ENCODE measurements at places on chromosomes 1 and 21.

- no peak for DNase-seq
Observed at GRCh38 chr1:185674201-185674600, 60.0 kb upstream of the HMCN1 start.

DNA sequence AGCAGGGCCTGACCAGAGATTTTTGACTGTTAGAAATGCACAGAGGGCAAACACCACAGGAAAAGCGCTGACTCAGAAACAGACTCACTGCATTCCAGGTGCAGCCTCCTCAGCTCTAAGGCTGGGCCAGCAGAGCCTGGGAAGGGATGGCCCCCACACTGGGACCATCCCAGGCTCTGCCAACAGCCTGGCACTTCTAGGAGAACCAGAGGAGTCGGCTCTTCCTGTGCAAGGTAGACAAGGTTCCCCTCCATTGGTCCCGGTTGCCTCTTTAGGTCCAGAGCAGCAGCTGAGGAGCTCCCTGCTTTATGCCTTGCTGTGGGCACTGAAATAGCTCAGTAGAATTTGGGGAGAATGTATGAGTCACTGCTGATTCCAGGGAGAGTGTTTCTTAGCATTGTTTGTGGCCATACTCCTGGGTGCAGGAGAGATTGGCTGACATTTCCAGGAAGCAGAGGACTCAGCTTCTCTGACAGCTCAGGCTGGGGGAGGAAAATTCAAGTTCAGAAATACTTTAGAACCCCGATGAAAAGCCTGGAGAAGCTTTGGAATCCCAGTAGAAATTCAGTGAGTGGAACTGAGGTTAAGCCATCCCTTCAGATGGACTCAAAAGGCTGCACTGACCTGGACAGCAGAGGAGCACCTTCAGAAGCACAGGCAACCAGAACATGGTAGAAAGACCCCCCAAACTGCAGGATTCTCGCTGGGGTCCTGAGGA lies 19.7 kb downstream of the PRAMEF1 start:
- DNase-seq, result no peak

GRCh38 chr1:109476825-109477224 lies 6.9 kb upstream of the ATXN7L2 start:
- no peak for DNase-seq

DNA sequence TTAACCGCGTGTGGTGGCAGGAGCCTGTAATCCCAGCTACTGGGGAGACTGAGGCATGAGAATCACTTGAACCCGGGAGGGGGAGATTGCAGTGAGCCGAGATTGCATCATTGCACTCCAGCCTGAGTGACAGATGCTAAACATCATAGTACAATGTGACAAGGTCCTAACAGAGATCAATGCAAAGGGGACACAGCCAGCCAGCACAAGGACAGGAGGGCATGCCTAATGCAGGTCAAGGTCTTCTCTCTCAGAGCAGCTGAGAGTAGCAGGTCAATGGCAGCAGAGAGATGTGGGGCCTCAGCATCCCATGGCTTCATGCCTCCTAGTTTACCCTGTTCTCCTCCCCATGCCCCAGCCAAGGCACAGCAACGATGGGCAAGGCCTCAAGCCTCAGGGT lies 3.0 kb upstream of the SMIM11 start:
- no peak for DNase-seq

DNA sequence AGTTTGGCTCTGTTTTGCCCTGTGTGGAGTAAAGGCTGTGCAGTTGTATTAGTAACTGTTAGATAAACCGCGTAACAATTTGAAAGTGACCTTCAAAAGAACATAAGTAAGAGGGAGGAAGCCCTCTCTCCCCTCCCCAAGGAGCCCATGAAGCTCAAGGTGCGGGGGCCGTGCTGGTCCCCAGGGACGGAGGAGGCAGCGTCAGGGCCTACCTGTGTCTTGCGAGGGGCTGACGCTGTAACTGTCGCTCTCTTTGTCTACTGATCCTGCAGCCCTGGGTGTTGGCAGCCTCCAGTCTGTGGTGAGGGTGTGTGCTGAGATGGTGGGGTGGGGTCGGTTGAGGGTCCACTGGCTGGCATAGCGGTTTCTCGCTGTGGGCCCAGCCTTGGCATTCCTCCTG lies 176.6 kb downstream of the PCP4 start:
- DNase-seq, result no peak

GRCh38 chr1:219298571-219299148 lies 125.0 kb downstream of the LYPLAL1 start:
- DNase-seq, result no peak

- DNase-seq, result no peak
Observed at GRCh38 chr1:10898921-10899320, 102.5 kb upstream of the CASZ1 start.

DNA sequence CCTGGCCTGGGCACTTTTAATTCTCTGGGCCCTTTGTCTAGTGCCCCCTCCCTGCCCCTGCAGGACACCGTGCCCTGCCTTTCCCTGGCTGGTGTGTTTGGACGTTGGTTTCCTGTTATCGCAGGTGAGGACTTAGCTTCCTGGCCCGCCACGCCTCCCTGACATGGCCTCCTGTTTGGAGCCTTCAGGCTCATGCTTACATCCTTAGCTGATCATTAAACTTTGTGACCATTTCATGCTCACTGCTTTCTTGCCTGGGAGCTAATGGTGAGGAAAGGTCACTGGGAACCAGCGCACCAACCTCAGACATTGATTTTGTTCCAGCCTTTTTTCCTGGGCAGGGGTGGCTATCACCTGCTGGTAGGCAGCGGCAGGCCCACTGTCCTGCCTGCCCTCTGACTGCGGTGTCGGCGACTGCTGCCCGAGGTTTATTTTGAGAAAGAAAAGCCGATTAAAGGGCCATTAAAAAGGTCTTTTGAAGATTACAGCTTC lies 3.7 kb downstream of the PFKL start:
- no peak for DNase-seq

DNA sequence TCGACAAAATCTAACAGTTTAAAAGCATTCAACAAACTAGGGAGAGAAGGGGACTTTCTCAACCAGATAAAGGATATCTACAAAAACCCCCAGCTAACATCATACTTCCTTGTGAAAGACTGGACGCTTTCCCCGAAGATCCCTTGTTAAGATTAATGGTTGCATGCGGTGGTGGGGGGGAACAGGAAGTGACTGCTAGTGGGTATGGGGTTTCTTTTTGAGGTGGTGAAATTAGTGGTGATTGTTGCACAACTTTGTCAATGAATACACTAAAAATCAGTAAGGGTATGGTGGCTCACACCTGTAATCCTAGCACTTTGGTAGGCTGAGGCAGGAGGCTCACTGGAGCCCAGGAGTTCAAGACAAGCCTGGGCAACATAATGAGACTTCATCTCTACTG lies 26.9 kb upstream of the EYA3 start:
- no peak for DNase-seq

DNA sequence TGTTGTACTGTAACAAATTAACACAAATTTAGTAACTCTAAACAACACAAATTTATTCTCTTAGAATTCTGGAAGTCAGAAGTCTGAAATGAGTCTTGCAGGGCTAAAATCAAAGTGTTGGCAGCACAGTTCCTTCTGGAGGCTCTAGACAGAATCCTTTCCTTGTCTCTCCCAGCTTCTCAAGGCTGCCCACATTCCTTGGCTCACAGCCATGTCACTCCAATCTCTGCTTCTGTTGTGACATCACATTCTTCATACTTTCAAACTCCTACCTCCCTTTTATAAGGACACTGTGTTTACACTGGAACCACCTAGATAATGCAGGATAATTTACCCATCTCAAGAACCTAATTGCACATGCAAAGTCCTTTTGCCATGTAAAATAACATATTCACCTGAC lies 225.0 kb upstream of the PRMT6 start:
- DNase-seq, result no peak

GRCh38 chr1:205632669-205633169 lies 908 bp upstream of the ELK4 start:
- DNase-seq, result no peak

DNA sequence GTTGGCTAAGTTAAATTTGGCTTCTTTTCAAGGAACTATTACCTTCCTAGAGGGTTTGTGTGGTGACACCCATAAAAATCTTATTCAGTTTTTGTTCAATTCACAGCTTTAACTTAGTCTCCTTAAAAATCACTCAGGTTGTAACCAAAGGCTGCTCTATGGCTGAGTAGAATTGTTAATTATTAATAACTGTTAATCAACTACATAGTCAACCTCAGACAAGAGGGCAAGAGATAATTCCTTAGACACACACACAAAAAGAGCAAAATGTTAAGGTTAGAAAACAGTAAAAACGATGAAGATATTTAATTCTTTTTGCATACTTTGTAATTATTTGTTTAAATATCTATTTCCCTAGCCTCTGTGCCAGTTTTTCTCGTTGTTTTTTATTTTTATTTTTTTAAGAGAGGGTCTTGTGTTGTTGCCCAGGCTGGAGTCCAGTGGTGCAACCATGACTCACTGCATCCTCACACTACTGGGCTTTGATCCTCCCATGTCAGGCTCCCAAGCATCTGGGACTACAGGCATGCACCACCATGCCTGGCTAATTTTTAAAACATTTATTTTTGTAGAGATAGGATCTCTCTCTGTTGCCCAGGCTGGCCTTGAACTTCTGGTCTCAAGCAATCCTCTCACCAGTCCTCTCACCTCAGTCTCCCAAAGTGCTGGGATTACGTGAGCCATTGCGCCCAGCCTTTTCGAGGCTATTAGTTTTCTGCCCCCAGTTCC lies 215.2 kb downstream of the DISC1 start:
- DNase-seq, result no peak

GRCh38 chr1:183821309-183821888 lies 16.5 kb downstream of the RGL1 start:
- no peak for DNase-seq

- no peak for DNase-seq
Observed at GRCh38 chr1:29410476-29410875, 174.2 kb downstream of the PTPRU start.

DNA sequence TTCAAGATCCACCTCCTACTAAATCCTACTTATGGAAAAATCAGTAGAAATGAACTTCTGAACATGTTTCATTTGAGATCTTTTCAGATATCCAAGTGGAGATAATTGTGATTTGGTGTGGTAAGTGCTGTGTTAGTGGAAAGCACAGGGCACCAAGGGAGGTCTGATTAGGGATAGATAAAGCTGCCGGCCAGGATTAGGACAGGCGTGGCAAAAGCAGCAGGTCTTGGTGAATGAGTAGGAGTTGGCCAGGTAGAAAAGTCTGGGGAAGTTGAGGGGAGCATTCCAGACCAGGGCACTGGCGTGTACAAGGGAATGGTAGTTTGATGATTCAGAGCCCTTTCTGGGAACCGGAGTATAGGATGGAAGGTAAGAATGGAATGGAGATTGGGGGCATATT lies 47.8 kb downstream of the AZIN2 start:
- DNase-seq, result no peak

GRCh38 chr21:46082713-46082962 lies 15.3 kb upstream of the COL6A2 start:
- no peak for DNase-seq

- DNase-seq, result peak; percentile 14
Observed at GRCh38 chr1:28915031-28915895, 894 bp downstream of the EPB41 start.

DNA sequence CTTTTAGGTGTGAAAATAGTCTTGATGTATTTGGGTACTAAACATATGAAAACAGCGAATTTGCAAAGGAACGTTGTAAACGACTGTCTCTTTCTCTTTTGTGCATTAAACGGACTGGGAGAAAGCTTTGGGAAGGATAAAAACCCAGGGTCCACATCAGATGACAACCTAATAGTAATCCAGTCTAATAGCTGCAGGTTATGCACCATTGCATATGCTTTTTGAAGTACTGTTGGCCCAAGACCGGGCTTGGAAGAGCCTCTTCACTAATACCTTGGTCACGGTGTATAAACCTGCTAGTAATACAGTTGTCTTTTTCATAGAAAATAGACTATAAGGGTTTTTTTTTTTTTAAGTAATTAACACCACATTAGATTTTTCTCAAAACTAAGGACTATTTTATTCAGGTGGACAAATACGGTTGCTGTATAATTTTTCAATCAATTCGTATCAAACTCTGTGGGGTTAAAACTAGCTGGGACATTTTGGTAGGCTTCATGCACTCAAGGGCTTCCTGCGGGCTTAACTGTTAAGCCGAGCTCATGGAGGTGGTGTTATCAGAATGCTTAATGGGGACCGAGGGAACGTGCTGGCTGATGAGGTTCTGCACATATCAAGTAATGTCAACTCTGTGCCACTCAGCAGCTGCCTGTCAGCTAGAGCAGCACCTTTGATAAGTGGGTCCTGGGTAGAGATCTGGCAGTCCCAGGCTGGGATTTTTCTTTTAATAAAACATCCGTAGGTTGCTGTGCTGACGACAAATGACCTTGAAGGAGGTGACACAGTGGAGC lies 2.1 kb downstream of the RYR2 start:
- DNase-seq, result no peak

GRCh38 chr1:172108161-172108893 lies 267.0 kb downstream of the DNM3 start:
- DNase-seq, result no peak

- DNase-seq, result no peak
Observed at GRCh38 chr1:116404699-116405098, 31.7 kb downstream of the ATP1A1 start.

- no peak for DNase-seq
Observed at GRCh38 chr1:247966532-247967204, 1.6 kb downstream of the OR2AK2 start.

DNA sequence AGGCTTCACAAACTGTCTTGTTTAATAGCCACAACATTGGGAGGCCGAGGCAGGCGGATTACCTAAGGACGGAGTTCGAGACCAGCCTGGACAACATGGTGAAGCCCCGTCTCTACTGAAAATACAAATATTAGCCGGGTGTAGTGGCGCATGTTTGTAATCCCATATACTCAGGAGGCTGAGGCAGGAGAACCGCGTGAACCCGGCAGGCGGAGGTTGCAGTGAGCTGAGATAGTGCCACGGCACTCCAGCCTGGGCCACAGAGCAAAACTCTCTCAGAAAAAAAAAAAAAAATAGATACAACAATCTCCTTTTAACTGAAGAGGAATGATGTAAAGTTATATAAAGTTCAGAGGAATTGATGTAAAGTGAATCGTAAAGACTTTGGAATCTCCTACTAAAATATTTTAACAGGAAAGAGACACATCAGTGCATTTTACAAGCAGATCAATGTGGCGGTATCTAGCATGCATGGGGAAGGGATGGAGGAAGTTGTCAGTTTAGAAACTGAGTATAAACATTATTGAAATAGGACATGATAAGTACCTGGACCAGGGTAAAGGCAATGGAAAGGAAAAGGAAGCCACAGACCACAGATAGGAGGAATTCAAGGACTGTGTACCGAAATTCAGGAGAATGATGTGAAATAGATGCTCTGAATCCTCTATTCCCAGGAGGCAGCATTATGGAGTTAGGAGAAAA lies 41.5 kb downstream of the PTPRC start:
- DNase-seq, result no peak

- DNase-seq, result no peak
Observed at GRCh38 chr1:234315091-234315541, 58.1 kb upstream of the COA6 start.

DNA sequence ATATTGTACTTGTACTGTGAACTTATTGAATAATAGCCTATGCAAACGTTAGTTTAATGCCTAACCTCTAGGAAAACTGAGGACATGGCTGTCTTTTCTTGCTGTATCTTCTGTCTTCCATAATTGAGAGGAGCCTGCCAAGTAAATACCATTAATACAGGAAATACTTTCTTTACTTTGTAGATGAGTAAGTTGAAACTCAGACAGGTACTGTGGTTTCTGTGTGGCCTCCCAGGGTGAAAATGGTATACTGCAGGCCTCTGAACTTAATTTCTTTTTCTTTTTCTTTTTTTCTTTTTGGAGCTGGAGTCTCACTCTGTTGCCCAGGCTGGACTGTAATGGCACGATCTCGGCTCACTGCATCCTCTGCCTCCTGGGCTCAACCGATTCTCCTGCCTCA lies 208.8 kb upstream of the ADGRL4 start:
- DNase-seq, result no peak
